ENCODE measurements at places on chromosomes 1 and 21.

GRCh38 chr1:161054232-161054631, 8.5 kb upstream of the USF1 start:
- DNase-seq, result no peak

- DNase-seq, result no peak
Observed at GRCh38 chr1:69138172-69138571, 429.6 kb upstream of the LRRC7 start.

GRCh38 chr21:30479259-30479658, 908 bp downstream of the KRTAP19-1 start:
- no peak for DNase-seq

- DNase-seq, result peak; percentile 59
Observed at GRCh38 chr1:223189903-223190724, 47.1 kb upstream of the TLR5 start.

DNA sequence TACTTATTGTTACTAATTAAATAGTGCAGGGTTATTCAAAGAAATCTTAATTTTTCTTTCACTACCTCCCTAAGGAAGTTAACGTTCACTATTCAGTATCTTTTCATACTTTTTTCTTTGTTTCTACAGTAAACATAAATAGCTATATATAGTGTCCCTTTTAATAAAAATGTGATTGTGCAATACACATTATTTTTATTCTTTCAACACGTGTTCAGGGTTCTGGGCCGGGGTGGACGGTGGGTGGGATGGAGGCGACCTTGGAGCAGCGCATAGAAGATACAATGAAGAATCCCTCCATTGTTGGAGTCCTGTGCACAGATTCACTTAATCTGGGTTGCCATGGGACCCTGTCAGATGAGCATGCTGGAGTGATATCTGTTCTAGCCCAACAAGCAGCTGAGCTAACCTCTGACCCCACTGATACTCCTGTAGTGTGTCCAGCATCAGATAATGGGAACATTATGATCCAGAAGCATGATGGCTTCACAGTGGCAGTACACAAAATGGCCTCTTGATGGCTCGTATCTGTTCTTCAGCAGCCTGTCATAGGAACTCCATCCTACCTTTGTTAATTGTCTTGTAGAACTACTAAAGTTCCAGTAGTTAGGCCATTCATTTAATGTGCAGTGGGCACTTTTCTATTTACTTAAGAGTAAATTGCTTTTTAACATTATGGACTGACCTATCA, 155.9 kb upstream of the L1TD1 start:
- no peak for DNase-seq

DNA sequence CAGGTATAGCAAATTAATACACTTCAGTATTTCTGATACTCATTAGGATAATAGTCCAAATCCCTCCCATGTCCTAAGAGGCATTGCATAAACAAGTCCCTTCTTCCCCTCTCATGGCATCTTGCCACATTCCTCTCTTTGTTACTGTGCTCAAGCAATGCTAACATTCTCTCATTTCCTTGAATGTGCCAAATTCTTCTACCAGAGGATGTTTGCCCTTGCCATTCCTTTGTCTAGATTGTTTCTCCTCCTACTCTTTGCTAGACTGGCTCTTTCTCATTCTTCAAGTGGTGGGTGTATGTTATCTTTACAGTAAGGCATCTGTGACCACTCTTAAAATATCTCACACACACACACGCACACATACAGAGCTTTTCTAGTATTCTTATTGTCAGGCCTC, 621.0 kb upstream of the CXADR start:
- no peak for DNase-seq

- no peak for DNase-seq
Observed at GRCh38 chr1:241213139-241213538, 143.9 kb downstream of the RGS7 start.

GRCh38 chr1:18232052-18232451, 124.5 kb downstream of the IGSF21 start:
- no peak for DNase-seq
